ENCODE measurements at places on chromosomes 4 and X.
A peak's percentile ranks its signal among the peaks of the same experiment; 100 is the strongest.

DNA sequence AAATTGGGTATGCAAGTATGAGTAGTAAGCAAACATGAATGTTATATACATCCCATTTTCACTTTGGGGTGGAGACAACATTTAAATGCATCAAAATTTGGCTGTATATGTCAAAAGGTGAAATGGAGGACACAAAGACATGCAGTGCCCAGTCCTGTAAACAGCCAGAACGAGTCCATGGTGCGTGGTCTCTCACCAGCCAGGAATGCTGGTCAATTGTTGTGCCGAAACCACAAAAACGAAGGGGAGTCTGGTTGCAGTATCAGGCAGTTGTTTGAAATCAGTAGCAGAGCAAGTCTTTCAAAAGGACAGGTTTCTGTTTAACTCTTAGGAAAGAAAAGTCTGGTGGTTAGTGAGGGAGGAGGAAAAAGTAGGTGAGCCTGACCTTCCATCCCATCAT, 22.3 kb upstream of the RNF150 start:
- no peak for DNase-seq

GRCh38 chrX:79515529-79515928, 148.4 kb upstream of the ITM2A start:
- DNase-seq, result no peak

GRCh38 chr4:87918314-87919058, 57.0 kb upstream of the SPP1 start:
- DNase-seq, result no peak

- no peak for DNase-seq
These were observed 4.9 kb downstream of the SLC9A7 start for GRCh38 chrX:46754036-46754435.

GRCh38 chrX:22690116-22690515, 309.6 kb upstream of the DDX53 start:
- DNase-seq, result peak; percentile 8

DNA sequence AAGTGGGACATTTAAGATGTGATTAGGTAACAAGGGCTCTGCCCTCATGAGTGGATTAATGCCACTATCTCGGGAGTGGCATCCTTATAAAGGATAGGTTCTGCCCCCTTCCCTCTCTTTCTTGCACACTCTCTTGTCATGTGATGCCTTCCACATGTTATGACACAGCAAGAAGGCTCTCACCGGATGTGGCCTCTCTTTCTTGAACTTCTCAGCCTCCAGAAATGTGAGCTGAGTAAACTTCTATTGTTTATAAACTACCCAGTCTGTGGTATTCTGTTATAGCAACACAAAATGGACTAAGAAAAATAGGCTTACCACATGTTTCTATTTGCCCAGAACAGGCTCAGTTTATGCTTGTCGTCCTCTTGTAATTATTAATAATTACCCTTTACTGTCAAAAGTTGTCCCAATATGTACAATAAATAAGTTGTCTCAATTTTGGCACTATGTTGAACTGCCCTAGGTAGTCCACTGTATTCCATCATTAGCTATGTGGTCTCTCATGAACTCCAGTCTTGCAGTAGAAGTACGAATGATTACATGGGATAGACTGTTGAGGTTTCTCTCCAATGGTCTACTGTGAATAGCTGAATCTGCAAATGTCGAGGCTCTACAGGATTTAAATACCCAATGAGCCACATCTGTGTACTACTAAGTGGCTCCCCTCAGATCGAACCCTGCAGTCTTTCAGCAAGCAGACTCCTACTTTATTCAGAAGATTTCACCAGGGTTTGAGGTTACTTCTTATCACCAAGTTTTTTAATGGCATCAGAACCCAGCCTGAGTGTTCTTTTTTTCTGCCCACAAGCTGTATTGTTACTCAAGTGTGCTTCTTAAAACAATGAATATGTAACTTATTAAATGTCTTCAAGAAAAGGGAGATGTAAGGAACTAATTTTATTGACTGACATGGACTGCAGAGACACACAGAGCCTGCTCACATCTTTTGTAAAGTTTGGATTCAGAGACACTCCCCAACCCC, 102.0 kb upstream of the LEF1 start:
- DNase-seq, result peak; percentile 94

GRCh38 chrX:50813843-50814661, at the start of gene SHROOM4:
Gene SHROOM4, minus strand, starts transcription at chrX:50814194. Its CDS starts 176 bp downstream, at chrX:50814018.
- peak; percentile 83 for DNase-seq

DNA sequence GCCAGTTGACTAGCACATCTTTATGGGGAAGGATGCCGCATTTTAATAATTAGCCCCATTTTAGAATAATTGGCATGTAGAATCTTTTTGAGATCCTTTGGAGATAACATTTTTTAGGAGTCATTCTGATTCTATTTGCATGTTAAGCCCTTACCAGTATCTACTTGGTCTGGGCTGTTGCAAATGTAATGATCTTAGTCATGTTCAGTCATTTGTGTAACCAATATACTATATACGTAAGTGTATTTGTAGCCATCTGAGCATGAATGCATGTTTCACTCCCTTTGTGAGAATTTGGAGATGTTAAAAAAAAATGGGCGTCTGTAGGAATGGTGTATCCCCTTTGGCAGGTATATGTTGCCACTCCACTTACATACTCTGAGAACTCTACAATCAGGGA, 119.1 kb downstream of the TEX13A start:
- no peak for DNase-seq

Measured in mesenchymal stem cell (in vitro differentiated cells and primary cell).